ENCODE measurements at places on chromosomes 6 and 20.

GRCh38 chr20:19880256-19881079 is 122.4 kb downstream of the RIN2 start:
- DNase-seq = no peak

DNA sequence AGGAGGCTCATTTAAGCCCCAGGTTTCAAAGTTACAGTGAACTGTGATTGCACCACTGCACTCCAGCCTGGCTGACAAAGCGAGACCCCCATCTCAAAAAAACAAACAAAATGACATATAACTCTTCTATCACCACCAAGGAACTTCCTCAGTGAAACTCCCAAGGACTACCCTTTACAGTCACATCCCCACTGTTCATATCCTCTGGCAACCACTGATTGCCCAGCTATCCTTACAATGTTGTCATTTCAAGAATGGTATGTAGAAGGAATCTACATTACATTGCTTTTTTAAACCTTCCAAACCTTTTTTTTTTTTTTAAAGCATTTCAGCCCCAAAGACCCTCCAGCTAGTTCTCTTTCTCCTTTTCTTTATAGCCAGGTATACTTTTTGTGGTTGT is 123.1 kb upstream of the CARMIL1 start:
- no peak for DNase-seq

GRCh38 chr6:12637960-12638641 is 78.5 kb upstream of the PHACTR1 start:
- DNase-seq = no peak

- DNase-seq = no peak
These were observed 35.5 kb downstream of the UQCC2 start for GRCh38 chr6:33675968-33676367.

GRCh38 chr6:25277857-25278256 is 1.3 kb upstream of the CARMIL1 start:
- DNase-seq = no peak

- no peak for DNase-seq
These were observed 190.9 kb downstream of the MAFB start for GRCh38 chr20:40497899-40498691.

GRCh38 chr6:13146442-13146841 is 181.9 kb downstream of the TBC1D7 start:
- no peak for DNase-seq

DNA sequence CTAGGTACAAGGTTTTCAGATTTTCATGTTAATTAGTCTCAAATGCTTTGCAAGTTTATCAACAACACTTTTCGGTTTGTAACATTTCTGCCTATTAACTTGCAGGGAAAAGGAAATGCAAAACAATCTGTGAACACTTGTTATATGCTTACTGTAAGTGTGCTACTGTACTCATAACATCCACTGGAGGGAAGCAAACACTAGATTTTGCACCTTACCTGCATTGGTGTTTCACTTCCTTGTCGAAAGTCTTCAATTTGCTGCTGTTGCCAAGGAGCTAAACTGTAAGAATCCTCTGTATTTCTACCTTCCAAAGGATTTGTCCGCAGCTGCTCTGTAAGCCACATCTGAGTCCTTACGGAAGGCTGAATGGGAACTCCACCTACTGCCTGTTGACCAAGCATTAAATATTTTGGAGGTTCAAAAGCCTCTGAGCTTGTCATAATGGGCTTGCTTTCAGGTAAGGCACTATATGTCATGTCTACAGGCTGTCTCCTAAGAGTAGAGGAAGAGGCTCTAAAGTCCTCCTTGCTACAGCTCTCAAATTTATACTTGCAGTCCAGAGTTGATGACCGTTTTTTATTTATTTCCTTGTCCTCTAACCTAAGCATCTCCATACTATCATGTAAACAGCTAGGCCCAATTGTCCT is 17.3 kb downstream of the PLN start:
- DNase-seq = no peak

DNA sequence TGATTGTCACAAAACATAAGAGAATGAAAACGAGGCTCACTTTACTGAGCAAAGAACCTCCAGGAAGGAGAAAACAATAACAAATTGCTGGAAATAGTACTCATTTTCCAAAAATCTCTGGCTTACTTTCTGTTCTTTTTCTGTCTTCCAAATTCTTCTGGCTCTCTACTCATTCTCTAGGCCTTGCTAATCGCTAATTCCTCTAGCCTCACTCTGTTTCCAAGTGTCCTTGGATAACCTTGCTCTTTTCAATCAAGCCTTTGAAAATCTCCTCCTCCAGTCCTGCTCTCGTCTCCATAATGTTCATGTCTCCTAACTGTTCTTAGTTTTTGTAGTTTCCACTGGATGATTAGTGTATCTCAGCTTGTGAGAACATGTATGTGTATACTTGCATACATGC is 96.2 kb upstream of the MAP7 start:
- no peak for DNase-seq

DNA sequence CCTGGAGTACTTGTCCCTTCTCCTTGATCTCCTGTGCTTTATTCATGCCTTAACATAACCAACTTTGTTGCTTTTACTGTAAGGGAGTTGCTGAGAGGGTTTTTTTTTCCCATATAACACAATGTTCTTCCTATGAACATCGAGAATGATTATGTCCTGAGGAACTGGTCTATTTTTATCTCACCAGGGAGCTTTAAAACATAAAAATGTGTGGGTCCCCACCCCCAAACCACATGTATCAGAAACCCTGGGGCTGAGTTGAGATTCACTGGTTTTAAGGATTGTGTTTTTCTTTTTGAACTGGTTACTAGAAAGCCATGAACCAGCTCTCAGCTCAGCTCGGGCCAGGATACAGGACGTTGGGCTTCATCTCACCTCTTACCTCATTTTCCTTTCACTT is 118.5 kb upstream of the JAG1 start:
- DNase-seq = no peak

DNA sequence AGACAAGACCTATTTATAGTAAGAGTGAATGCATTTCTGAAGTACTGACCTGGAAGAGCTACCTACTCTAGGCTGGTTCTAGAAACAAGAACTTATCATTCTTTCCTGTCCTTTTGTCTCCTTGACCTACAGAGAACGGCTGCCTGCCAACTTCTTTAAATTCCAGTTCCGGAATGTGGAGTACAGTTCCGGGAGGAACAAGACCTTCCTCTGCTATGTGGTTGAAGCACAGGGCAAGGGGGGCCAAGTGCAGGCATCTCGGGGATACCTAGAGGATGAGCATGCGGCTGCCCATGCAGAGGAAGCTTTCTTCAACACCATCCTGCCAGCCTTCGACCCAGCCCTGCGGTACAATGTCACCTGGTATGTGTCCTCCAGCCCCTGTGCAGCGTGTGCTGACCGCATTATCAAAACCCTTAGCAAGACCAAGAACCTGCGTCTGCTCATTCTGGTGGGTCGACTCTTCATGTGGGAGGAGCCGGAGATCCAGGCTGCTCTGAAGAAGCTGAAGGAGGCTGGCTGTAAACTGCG is 8.3 kb downstream of the APOBEC2 start:
- no peak for DNase-seq

DNA sequence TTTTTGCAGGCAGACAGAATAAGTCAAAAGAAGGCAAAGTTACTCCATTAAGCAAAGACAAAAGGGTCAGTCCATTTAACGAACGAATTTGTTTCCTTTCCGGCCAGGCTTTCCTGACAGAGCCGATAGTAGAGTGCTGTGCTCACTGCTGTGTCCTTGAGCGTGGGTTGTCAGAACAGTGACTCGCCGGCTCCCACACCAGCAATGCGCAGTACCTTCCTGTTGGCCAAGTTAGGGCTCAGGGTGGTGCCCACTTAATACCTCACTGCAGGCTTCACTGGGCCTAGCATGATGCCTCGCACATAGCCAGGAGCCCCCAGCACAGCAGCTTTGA is 294.7 kb downstream of the FOXC1 start:
- DNase-seq = no peak
